ENCODE measurements at places on chromosomes 5 and 9.

GRCh38 chr5:108295578-108296368 is 86.1 kb downstream of the FBXL17 start:
- no peak for DNase-seq

- DNase-seq = no peak
Observed at GRCh38 chr5:105158526-105158925, 1595.9 kb upstream of the NUDT12 start.

- DNase-seq = no peak
Observed at GRCh38 chr5:95530416-95530815, 24.4 kb downstream of the SKIC3 start.

DNA sequence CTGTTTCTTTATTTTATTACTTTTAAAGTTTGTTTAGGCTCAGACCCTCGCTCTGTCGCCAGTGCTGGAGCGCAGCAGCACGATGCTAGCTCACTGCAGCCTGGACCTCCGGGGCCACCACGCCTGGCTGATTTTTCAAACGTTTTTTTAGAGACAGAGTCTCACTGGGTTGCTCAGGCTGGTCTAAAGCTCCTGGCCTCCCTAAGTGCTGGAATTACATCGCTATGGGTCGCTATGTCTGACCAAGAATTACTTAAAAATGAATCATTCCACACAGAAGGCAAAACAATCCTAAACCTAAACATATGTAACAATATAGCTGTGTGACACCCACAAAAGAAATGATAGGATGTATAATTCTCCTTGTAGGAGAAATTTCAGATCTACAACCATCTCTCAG is 86.9 kb upstream of the SIMC1 start:
- DNase-seq = no peak

DNA sequence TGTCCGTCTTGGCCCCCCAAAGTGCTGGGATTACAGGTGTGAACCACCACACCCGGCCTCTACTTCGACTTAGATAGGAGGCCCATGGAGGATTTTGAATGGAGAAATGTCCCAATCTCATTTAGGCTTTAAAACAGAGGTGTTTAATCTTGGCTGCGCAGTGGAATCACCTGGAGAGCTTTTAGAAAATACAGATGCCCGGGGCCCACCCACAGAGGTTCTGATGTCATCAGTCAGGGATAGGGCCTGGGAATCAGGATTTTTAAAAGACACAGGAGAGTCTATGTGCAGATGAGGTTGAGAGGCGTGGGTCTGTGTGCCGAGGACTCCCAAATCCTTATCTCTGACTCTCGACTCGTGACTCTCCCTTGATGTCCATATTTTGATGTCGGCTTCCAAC is 124.0 kb upstream of the BOD1 start:
- no peak for DNase-seq

DNA sequence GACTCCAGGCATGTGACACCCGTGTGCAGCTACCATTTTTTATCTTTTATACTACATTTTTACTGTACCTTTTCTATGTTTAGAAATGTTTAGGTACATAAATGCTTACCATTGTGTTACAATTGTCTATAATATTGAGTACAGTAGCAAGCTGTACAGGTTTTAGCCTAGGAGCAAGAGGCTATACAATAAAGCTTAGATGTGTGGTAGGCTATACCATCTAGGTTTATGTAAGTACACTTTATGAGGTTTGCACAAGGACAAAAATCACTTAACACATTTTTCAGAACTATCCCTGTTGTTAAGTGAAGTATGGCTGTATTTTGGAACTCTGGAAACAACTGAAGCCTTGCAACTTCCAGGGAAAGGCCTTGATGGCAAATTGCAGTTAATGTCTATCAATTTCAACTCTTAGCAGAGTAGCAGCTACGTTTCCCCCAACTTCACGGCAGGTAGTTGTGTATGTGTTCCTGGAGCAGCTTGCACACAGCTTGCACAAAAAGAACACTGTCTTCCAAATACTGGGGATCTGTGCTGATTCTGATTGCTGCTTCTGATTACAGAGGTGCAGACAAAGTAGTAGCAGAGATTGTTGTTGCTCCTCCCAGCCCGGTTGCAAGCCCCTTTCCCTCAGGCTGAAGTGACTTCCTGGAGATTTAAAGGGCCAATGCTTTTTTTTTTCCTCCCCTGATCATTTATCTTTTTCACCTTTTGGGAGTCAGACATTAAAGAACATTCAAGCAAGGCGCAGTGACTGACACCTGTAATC is 30.0 kb downstream of the SIL1 start:
- DNase-seq = no peak

GRCh38 chr5:59521476-59521875 is 372.1 kb downstream of the PDE4D start:
- DNase-seq = no peak

DNA sequence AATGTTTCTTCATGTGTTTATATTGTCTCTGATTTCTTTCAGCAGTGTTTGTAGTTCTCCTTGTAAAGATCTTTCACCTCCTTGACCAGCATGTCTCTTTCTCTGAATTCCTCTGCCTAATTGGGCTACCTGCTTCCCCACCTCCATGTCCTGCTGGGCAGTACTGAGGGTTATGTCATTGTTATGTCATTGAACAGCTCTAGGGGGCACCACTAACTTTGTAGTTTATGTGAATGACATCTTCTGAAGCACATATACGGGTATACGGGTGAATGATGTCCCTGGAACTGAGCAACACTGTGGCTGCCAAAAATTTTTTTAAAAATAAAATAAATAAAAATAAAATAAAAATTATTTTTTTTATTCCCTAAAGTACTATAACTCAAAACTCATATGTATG is 16.9 kb upstream of the SNCAIP start:
- peak; percentile 40 for DNase-seq

DNA sequence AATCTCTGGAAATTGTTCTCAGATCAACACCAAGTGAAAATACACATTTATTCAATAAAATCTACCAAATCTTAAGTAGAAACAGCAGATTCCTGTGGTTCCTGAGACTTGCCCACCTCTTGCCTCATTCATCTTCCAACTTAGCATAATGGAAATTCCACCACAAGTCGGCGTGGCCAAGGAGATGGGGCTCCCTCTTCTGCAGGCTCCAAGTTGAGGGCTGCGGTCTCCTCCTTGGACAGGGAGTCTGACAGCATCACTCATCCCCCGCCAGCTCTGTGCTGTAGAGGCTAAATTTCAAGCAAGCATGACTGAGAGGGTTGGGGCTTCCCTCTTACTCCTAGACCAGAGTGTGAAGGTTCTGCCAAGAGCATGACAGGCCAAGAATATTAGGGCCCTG is 273.7 kb downstream of the DIRAS2 start:
- DNase-seq = no peak

GRCh38 chr9:89313842-89314241 is 2.8 kb downstream of the CKS2 start:
- DNase-seq = no peak

- no peak for DNase-seq
Observed at GRCh38 chr5:85304524-85304923, 919.8 kb upstream of the EDIL3 start.

Data from HEK293T (cell line).